ENCODE measurements at places on chromosomes 3 and 15.

- no peak for DNase-seq
Observed at GRCh38 chr15:81331600-81331999, 7.7 kb upstream of the STARD5 start.

GRCh38 chr3:186517218-186517617 lies 27.0 kb downstream of the CRYGS start:
- DNase-seq, result no peak

DNA sequence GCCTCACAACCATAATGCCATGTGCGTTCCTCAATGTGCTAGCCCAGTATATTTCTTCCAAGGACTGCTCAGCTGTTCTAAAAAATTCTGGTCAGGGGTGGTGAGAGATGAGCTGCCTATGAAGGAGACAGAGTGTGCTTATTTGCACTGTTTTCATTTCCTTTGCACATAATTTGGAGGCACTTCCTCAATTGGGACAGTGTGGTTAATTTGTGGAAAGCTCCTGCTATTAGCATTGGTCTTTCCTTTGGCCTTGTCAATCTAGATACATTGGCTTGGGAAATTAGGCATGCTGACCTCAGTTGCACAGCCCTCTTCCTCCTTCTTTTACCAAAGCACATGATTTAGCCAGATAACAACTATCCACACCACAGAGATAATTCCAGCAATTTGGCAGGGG lies 9.4 kb downstream of the FAM81A start:
- DNase-seq, result no peak

GRCh38 chr15:47473832-47474231 lies 243.5 kb upstream of the SEMA6D start:
- DNase-seq, result no peak

DNA sequence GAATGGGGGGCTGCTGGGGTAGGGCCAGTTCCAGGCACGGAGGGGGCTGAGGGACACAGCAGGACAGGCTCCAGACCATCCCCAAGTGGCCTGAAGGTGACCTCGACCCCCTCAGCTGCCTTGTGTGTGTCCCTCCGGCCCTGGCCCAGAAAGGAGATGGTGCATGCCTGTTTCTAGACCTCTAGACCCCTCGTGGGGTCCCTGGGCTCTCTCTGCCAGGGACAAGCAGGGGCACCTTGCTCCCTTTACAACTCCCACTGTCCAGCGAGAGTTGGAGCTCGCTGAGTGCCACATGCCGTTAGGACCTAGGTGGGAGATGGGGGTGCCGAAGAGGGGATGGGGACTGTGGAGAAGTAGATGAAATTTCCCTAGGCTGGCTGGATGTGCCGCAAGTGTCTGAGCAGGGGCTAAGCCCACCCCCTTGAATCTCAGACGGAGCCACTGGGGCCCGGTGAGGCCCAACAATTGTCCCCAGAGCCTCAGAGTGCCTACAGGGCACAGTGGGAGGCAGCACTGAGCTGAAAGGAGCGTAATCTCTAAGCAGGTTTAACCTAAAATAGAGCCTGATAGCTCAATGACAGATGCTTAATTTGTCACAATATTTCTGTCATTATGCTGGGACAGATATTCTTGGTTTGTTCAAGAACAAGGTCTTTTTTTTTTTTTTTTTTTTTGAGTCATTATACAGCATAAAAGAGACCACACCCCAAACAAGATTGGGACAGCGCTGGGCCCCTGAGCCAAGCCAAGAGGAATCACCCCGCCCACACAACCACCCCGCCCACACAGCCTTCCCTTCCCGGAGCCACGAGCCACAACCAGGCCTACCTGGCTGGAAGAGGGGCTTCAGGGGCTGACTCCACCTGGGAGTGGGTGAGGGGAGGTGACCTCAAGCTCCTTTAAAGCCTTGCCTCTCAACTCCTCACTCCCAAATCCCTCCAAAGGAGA lies 23.6 kb upstream of the KLF13 start:
- DNase-seq, result peak; percentile 79

GRCh38 chr3:126134219-126134975 lies 46.0 kb downstream of the ALDH1L1 start:
- DNase-seq, result peak; percentile 70

DNA sequence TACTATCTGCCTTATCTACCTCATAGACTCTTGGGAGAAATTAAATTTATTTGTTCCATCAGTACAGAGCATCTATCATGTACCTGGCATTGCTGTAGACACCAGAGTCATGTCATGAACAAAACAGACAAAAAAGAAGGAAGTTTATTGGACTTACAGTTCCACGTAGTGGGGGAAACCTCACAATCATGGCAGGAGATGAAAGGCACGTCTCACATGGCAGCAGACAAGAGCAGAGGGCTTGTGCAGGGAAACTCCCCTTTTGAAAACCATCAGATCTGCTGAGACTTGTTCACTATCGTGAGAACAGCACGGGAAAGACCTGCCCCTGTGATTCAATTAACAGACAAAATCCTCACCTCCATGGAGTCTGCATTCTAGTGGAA lies 25.6 kb upstream of the ACAP2 start:
- DNase-seq, result no peak

DNA sequence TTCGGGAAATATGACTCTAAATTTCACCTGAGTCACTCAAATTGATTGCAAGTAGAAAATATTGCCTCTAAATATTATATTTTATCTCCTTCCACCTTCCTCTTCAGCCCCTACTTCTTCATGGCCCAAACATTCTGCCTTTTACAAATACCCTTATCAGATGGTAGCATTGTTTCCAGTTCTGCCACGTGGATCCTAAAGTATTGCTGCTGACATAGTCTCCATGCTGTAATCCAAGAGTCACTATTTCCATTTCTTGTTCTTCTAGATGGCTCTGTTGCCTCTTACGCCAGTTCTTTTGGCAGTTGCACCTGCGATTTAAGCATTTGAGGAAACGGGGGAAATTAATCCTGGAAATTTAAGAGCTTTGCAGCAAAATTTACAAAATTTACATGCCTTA lies 13.6 kb downstream of the LMOD3 start:
- DNase-seq, result no peak

- DNase-seq, result no peak
Observed at GRCh38 chr3:20186600-20187004, 596 bp upstream of the SGO1 start.

DNA sequence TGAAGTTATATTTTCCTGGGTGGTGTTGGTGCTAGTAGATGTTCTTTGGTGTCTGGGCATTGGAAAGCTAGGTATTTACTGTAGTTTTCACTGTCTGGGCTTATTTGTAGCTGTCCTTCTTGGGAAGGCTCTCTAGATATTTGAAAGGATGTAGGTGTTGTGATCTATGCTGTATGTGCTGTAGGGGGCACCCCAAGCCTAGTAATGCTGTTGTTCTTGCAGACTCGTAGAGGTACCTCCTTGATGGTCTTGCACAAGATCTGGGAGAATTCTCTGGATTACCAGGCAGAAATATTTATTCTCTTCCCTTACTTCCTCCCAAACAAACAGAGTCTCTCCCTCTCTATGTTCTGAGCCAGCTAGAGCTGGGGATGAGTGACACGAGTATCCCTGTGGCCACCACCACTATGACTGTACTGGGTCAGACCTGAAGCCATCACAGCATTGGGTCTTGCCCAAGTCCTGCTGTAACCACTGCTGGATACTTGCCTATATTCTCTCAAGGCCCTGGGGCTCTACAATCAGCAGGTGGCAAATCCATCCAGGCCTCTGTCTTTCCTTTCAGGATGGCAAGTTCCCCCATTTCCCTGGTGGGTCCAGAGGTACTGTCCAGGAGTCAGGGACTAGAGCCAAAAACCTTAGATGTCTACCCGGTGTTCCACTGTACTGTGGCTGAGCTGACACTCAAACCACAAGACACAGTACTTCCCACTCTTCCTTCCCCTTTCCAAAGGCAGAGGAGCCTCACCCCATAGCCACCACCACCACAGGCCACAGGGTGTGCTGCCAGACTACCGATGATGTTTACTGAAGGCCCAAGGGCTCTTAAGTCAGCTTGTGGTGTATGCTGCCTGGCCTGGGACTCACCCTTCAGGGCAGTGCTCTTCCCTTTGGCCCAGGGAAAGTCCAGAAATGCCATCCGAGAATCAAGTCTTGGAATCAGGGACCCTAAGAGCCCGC lies 195.2 kb upstream of the DPPA4 start:
- peak; percentile 34 for DNase-seq

GRCh38 chr3:33095436-33095835 lies 1.5 kb downstream of the GLB1 start:
- DNase-seq, result no peak

DNA sequence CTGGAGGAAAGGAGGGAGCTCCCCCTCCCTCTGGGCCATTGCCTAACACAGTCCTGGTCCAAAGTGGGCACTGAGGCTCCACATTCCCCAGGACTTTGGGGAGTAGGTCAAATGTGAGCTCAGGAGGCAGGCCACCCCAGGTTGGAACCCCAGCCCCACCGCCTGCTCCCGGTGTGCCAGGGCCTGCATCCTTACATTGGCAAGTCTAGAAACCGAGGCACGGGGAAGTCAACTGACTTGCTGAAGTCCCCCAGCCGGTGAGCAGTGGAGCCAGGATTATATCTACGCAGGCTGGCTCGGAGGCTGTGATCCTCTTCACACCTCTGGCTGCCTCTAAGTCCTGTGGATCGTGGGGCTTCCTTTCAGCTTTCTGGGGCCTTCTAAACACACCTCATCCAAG lies 48.7 kb downstream of the RHCG start:
- no peak for DNase-seq

- no peak for DNase-seq
Observed at GRCh38 chr3:59595830-59596229, 546.0 kb upstream of the CFAP20DC start.

- no peak for DNase-seq
Observed at GRCh38 chr3:49349348-49350114, 8.6 kb downstream of the GPX1 start.

DNA sequence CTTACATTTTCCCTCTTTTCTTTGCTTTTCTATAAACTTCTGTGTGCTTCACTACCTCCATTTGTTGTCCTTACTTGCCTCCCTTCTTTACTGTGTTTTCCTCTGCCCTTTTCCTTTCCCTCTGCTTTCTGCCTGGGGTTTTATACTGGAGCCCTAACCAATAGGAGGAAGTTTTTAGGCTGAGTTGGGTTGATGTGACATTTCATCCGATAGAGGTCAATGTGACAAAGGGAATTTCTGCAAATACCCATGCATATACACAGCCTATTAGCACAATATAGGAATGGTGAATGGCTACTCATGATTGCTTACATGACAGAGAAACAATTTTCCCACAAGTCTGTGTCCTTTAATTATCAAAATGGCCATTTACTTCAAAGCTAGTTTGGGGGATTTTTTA lies 153.0 kb upstream of the ARPP21 start:
- DNase-seq, result no peak

DNA sequence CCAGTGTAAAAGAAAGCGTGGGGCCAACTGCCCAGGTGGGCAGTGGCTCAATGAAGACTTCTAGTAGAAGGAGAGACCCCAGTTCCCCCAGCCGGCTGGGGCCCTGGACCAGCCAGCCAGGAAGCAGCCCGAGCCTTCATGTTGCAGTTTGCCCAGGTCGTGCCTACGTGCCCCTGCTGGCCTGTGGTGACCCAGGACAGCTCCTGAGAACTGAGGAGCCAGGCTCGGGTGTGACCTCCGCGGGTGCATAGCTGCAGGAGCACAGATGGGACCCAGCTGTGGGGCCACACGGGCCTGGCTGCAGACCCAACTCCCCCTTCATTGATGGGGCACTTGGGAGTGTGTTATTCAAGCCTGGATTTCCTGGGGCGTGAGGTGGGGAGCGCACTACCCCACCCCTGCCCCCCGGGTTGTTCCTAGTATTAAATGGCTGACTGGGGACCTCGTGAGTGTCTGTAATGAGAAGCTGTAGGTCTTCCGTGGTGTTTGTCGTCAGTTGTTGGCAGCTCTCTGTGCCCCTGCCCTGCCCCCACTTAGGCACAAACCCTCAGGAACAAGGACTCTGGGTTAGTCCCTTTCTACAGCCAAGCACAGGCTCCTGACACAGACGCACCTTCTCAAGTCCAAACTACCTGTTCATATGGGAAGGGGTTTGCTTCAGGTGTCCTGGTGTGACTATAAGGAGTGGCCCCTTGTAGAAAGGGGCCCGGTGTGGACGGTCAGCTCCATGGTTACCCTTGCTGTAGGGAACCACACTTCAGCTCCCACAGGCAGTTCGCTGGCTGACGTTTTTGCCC lies 39.1 kb downstream of the IDH2 start:
- no peak for DNase-seq

DNA sequence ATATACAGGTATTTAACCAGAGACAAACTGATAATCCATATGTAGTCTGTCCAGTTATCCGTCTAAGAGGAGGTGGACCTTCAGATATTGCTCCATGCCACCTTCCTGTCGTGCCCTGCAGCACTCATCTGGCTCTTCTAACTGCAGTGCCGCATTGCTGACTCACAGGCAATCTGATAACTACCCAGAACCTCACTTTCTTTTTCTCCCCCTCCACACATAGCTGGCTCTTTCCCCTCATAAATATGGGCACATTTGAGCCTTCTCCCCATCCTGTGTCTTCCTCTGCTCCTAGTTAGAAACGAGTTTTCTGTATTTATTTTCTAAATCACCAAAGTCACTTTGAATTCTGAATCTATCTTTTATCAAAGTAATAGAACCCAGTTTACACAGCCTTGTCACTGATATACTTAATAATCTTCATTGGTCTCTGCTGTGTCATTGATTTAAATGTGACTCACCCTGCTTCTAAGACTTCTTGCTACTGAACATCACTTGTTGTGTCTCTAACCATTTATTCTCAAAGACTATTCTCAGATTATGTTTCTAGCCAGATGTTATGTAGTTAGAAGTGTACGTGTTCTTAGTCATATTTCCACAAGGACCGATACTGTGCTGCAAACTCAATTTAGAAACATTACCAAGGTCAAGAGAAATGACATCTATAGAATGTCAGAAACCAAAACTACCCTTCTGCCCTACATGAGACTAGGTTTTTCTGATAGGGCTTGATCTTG lies 17.4 kb upstream of the KCNMB2 start:
- DNase-seq, result no peak

GRCh38 chr3:45688194-45688881 lies 858 bp upstream of the SACM1L start:
- DNase-seq, result peak; percentile 57

DNA sequence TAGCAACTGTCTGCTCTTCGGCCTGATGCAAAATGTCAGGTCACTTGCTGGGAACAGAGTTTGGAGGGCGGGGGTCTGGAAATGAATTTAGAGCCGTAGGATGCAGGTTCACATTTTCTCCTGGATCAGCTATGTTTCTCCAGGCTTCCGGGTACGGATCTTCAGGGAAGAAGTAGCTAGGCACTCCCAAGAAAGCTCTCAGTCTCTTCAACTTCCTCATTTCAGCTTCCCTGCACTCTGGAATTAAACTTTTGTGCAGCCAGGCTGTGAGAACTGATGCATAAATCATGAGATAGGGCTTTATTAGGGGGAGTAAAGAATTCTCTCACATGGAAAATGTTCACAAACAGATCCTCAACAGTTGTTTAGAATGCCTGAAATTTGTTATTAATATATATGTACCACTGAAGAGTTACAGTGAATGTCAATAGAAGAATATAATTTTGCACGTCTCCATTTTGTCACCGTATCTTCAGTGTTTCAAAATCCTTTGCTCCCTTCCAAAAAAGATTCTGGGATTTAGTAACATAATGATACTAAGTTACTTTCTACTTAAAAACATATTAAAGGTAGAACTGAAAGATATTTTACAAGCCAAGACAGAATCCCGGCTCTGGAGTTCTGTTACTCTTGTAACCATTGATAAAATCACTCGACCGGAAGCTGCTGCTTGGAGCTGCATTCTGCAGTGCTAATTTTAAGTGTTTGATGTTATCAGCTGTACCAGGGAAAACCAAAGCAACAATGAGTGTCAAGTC lies 178.5 kb upstream of the P2RY1 start:
- DNase-seq, result no peak

All from NAMALWA (cell line).